ENCODE measurements at places on chromosomes 16 and 17.

- no peak for DNase-seq
These were observed 2.4 kb upstream of the SDK2 start for GRCh38 chr17:73646409-73647300.

DNA sequence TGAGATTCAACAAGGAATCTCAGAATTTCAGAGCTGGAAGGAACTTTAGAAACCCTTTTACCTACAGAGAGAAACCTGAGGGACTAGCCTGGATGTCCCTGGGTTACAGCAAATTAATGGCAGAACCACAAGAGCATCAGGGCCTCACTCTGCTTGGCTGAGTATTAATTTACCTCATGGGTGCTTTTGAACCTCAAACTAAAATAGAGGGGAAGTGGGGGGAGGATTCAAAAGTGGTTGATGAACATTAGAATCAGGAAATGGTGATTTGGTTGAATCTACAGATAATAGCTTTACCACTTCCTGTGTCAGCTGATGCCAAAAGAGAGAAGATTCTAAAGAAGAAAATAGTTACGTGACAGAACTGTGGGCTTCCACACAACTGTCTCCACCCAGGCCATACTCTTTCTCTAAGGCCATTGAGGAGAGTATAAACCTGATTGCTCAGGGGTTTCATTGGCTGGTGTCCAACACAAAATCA, 11.3 kb upstream of the SKAP1 start:
- DNase-seq, result peak; percentile 86

DNA sequence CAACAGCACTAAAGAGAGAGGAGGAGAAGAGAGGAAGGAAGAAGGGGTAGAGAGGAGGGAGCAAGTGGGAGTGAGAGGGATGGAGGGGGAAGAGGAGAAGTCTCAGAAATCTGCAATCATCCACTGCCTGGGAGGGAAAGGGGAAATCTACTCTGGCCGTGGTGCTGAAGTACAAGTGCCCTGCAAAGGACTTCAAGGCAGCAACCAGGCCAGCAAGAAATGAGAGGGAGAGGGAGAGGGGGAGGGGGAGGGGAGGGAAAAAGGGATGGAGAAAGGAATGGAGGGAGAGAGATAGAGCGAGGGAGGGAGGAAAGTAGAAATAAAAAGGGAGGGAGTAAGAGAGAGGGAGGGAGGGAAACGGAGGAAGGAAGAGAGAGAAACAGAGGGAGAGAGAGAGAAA, 130.8 kb upstream of the EEF2KMT start:
- DNase-seq, result no peak

DNA sequence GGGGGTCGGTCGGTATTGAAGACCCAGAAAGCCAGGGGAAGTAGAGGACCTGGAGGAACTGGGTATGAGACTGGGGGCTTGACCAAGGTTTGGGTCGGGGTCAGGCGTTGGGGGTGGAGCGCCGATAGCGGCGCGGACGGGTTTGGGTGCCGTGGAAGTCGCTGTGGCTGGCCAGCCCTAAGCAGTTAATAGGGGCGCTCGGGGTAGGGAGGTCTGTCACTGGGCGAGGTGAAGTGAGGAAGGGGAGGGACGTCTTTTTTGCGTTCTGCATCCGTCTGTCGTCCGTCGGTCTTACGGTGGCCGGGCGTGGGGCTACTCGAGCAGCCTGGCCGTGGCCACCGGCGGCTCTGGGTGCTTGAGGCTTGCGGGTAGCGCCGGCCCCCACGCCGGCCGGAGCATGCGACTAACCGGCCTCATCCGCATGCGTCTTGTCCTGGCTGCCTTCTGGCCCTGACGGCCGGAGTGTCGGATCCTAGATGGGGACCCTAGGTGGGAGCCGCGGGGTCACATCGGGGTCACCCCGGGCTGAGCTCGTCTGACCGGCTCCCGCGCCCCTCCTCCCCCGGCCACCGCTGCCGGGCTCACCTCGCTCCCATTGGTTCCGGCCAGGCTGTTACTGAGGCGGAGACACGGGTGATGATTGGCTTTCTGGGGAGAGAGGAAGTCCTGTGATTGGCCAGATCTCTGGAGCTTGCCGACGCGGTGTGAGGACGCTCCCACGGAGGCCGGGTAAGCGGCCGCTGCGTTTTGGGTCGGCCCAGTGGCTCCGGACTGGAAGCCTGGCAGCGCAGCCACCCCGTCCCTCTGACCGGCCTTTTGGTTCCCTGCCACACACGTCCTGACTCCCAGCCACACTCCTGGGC, 10.3 kb upstream of the TMEM88 start:
- DNase-seq, result peak; percentile 93

GRCh38 chr17:79917902-79918484, 78.8 kb upstream of the CBX4 start:
- DNase-seq, result no peak

DNA sequence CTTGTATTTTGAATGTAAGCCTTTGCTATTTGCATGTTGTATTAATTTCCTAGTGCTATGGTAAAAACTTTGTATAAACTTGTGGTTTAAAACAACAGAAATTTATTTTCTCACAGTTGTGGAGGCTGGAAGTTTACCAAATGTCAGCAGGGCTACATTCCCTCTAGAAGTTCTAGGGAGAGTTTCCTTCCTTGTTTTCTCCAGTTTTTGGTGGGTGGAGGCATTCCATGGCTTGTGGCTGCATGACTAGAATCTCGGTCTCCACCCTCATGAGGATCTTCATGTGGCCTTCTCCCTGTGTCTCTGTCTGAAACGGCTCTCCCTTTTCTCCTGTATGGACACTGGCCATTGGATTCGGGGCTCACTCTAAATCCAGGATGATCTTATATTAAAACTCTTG, 482.2 kb upstream of the GOT2 start:
- DNase-seq, result no peak

DNA sequence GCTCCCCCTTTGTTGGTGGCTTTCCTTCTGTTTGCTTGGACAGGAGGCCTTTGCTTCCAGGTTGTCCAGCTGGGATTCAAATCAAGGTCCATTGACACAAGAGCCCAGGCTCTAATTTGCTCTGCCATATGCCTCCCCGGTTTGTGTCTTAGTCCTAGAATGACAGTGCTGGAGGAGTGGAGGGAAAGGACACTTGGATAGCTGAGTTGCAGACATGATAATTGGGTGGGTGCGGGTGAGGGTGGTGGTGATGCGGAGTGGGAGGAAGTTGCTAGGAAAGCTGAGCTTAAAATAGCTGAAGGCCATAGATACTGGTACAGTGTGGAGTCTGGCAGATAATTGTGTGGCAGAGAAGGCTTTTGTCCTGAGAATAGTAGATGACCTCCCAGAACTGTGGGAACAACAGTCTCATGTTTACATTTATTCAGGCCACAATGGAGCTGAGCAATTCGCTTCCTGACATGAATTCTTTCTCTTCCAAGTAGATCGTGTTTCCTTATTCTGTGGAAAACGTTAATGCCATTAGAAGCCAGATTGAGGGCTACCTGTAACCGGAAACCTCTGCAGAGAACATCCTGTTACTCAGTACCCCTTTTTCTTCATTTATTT, 23.8 kb downstream of the SEC14L1 start:
- no peak for DNase-seq

DNA sequence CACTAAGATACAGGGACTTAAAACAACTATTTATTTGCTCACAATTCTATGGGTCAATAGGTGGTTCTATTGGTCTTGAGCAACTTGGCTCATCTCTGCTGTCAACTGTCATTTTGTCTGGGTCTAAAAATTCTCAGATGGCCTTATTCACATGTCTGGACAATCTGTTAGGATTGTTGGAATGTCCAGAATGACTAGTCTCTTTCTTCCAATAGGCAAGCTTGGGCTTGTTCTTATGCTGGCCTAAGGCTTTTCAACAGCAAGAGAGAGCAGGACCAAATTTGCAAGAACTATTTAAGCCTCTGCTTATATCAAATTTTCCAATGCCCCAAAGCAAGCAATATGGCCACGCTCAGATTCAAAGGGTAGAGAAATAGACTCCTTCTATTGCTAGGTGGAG, 240.9 kb downstream of the KIF2B start:
- no peak for DNase-seq

GRCh38 chr17:82118815-82119380, 20.9 kb upstream of the FASN start:
- no peak for DNase-seq

DNA sequence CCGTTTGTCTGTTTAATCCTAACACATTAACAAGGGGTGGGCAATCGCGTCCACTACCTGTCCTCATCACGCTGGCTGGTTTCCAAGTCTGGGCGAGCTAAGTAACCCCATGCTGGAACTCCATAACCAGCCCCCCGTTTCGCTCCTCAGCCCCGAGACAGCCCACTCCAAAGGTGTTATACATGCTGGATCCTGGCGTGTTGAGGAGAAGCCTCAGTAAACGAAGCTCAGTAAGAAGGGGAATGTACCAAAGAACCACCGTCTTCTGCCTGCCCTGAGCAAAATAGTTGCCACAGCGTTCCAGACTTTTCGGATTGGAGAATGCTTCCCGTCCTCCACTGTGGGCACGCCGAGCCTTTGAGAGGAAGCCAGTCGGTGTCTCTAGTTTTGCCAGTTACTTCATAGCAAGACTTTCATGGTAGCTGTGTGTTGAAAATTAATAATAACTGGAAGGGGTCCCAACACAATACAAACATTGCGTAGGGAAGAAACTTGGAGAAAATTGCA, 16.1 kb upstream of the C17orf78 start:
- DNase-seq, result no peak

DNA sequence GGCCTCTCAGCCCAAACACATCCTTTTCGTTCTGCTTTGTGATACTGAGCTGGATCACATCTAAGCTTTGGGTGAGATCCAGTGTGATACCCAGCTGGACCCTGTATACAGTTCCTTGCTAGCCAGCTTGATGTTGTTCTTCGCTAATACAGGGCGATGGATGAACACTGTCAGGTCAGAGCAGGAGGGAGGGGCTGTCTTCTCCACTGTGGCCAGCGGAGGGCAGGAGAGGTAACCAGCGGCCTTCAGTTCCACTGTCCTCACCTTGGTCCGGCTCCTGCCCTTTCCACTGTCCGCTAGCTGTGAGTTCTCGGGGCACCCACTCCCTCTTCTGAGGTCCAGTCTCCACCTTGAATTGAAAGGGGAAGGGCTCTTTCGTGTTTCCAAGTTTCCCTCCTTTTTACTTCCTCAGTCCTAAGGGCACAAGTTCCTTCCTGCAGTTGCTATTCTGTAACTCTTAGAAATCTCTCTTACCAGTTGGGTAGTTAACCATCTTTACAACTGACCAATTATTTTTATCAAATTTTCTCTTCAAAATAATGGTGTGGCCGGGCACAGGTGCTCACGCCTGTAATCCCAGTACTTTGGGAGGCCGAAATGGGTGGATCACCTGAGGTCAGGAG, 3.0 kb upstream of the ZNF213 start:
- peak; percentile 51 for DNase-seq

- no peak for DNase-seq
These were observed 45.0 kb upstream of the SMURF2 start for GRCh38 chr17:64707050-64707591.

DNA sequence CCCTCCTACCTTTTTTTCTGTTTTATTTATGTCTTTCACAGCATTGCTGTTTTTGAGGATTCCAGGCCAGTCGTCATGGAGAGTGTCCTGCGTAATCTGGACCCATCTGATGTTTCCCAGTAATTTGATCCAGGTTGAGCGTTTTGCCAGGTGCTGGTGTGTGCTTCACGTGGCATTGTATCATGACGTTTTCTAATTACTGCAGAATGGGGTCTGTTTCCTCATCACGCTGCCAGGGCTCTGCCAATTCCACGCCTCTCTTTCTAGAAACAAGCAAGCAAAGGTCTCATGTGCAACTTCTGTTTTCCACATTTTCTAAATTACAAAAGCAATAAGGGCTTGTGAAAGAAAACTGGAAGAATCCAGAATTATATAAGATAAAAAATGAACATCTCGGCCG, 28.3 kb upstream of the BHLHA9 start:
- DNase-seq, result no peak

DNA sequence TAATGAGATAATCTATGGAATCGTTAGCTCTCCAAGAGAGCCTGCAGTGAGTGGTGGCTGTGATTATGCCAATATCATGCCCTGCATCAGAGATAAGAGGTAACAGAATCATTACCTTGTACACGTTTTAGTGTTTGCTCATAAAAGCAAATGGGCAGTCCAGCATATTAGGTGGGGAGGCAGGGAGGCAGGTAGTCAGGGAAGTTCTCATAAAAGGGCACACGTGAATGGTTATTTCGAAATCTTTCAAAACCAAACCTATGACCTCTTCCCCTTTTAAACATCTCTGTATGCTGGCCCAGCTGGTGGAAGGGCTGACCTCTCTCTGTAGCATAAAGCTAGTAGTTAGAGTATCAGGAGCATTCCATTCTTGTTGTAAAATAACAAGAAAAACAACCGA, 51.7 kb downstream of the VAT1L start:
- DNase-seq, result no peak

- peak; percentile 31 for DNase-seq
These were observed 40.5 kb downstream of the FTO start for GRCh38 chr16:53744449-53744848.

DNA sequence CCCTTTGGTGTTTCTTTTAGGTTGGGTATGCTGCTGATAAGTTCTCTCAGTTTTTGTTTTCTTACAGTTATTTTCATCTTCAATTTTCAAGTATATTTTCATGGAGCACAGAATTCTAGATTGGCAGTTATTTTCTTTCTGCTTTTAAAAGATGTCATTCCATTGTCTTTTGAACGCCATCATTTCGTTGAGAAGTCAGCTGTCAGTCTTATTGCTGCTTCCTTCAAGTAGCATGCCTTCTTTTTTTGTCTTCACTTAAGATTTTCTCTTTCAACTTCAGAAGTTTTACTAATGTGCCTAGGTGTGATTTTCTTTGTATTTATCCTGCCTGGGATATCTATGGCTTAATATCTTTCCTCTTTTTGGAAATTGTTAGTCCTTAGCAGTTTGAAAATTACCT, 262.2 kb upstream of the PMFBP1 start:
- no peak for DNase-seq

- no peak for DNase-seq
These were observed 824 bp upstream of the FBXL16 start for GRCh38 chr16:706189-707061.

- DNase-seq, result no peak
These were observed 3.8 kb upstream of the LIMD2 start for GRCh38 chr17:63703556-63704258.

DNA sequence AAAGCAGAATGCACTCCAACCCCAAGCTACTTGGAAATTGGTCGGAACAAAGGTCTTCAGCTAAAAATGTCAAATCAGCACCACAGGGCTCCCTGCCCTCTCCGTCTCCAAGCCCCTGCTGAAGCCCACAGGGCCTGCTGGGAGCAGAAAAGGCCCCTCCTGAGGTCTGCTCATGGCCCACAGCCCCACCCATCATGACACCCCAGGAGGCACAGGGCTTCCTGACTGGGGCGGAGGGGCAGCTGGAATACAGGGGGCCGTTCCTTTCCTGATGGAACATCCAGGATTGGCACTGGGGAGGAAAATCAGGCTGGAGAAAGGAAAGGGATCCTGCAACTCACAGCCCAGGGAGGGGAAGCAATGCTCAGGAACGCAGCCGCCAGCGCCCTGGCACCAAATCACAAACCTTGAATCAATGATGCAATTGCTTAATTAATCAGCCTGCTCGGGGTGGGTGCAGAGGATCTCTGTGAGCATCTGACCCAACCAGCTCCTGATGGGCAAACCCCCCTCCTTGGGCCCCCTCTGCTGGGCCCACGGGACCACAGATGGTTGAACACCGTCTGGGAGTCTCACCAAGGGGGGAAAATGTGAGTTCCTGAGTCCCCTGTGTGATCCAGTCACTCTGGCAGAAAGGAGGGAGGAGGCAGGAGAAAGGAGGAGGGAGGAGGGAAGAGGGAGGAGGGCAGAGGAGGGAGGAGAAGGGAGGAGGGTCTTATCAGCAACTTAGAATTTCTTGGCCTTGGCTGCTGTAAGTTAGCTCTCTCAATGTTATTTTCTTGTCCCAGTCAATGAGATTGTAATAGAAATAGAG, 155.5 kb downstream of the ZNF423 start:
- no peak for DNase-seq
